ENCODE measurements at places on chromosomes 3 and 15. TPM values are rescaled to one million over a fixed set of nuclear protein-coding genes. Genes with fewer than 3 reads are reported as not detected.

GRCh38 chr3:149592758-149593240, 65.0 kb downstream of the WWTR1 start:
- DNase-seq, result no peak

DNA sequence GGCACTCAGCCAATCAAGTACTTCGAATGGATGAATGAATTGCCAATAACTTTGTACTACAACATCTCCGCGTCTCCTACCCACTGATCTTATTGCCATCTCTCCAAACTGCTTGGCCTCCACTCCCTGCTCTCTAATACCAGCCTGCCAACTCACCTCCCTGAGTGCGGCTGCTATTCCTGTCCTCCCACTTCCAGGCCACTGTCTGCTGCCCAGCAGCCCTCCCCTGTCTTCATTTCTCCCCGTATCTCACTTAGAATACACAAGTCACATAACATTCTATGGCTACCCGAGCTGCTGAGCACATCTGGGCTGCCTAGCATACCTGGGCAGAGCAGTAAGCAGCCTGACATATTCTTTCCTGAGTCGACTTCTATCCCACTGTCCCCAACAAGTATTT, 149.9 kb upstream of the LRTM1 start:
- no peak for DNase-seq

- DNase-seq, result peak; percentile 42
Observed at GRCh38 chr3:142987707-142988106, 13.7 kb upstream of the U2SURP start.

- DNase-seq, result no peak
Observed at GRCh38 chr3:71599416-71599815, 15.9 kb upstream of the FOXP1 start.

- DNase-seq, result no peak
Observed at GRCh38 chr15:31500766-31501449, 174.3 kb downstream of the KLF13 start.

DNA sequence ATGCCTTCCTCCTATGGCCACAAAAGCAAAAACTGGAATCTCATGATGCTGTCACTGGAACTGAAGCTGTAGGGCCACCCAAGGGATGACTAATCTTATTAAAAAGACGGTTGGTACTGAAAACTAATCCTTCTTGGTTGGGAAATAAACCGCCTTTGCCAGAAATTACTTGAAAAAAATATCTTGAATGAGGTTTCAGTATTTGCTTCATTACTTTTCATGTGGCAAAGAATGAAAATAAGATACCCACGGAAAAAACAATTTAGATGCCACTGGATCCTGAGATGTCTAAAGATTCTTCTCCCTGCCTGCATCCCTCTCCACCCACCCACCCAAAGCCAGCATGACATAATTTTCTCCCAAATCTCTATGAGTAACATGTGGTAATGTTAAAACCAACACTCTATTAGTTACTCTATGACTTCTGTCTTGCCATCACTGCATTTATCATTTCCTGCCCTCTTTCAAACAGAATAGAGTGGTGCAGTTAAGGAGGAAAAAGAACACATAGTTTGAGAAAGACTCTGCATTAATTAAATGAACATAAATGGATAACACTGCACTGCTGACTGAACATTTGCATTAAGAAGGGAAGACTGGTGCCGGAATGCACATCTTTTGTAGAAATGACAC, 111.8 kb upstream of the DPH6 start:
- peak; percentile 70 for DNase-seq

DNA sequence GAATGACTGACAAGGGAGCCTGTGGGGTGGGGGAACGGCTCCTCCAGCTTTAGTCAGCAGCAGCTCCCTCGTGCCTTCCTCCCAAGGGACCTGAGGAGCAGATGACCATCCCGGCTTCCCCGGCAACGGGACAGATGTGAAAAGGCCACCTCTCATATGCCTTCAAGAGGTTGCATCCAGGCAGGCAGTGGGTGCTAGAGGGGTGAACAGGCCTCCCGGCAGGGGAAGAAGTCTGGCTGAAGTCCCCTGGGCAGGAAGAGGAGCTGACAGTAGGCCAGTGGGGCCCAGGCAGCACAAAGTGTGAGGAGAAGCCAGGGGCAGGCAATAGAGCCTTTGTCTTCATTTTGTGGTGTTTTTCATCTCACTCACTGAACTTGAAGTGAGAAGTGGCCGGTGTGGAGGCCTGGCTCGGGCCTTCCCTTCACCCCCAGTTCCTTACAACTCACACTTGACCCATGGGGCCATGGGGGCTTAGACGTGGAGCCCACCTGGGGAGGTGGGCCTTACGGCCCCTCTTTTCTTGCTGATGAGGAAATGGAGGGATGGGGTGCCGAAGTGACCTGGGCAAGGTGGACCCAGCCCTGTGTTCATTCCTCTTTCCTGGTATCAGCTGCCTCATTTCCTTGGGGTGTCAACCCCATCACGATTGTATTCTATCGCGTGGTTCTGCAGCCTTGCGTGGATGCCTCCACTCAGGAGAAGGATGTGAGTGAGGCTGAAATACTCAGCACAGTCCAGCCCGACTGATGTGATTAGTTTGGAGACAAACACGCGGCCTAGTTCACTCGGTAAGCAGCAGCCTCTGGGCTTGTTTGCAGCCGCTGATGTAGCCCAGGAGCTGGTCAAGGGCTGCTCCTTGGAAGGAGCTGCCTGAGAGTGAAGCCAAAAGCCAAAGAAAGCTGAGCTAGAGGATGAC, 115.5 kb upstream of the ALDH1A3 start:
- DNase-seq, result no peak

The PIF1 gene
- 15.1 TPM for total RNA-seq

- peak; percentile 35 for DNase-seq
Observed at GRCh38 chr3:187925326-187925725, 180.1 kb upstream of the BCL6 start.
